ENCODE measurements at places on chromosomes 13 and 19.

GRCh38 chr19:49555600-49556411, 24.6 kb downstream of the NOSIP start:
- no peak for DNase-seq

- no peak for DNase-seq
These were observed 5.2 kb upstream of the ANKRD10 start for GRCh38 chr13:110920038-110920437.

- no peak for DNase-seq
These were observed 149.1 kb downstream of the KLF12 start for GRCh38 chr13:73984949-73985691.

DNA sequence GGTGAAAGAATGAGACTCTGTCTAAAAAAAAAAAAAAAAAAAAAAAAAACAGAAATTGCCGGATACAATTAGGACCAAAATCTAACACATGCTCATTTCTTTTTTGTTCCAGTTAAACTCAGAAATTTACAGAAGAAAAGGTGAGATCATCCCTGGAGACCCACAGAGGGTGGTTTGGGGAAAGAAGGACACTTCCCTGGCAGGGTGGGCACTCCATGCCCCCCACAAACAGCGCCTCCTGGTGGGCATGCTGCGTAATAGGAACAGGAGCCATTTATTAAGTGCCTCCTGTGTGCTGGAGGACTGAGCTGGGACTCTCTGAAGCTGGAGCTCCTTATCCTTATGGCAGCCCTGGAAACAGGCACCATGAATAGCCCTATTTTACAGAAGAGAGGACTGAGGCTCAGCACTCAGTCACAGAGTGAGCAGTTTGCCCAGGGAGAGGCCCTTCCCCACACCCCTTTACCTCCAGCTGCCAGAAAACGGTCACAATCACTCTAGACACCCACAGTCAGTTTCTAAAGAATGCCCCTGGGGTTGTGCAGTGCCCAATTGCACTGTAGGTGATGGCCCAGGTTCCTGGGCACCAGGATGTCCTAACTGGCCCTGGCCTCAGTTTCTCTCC, 10.1 kb downstream of the C19orf38 start:
- DNase-seq = no peak

DNA sequence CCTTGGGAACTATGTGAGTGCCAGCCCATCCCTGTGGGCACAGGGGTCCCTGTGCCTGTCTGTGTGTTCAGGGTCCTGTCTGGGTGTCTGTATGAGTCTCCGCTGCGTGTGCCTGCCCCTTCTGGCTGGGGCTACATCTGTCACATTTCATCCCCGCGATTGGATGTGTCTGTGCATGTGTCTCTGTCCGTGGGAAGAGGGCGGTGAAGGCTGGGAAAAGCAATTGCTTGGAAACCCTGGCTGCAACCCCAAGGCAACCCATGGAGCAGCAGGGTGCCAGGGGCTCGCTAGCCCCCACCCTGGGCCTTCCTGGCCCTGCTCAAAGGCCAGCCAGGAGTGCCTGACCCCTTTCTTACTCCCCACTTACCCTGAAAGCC, 1.4 kb downstream of the MAG start:
- peak; percentile 36 for DNase-seq

DNA sequence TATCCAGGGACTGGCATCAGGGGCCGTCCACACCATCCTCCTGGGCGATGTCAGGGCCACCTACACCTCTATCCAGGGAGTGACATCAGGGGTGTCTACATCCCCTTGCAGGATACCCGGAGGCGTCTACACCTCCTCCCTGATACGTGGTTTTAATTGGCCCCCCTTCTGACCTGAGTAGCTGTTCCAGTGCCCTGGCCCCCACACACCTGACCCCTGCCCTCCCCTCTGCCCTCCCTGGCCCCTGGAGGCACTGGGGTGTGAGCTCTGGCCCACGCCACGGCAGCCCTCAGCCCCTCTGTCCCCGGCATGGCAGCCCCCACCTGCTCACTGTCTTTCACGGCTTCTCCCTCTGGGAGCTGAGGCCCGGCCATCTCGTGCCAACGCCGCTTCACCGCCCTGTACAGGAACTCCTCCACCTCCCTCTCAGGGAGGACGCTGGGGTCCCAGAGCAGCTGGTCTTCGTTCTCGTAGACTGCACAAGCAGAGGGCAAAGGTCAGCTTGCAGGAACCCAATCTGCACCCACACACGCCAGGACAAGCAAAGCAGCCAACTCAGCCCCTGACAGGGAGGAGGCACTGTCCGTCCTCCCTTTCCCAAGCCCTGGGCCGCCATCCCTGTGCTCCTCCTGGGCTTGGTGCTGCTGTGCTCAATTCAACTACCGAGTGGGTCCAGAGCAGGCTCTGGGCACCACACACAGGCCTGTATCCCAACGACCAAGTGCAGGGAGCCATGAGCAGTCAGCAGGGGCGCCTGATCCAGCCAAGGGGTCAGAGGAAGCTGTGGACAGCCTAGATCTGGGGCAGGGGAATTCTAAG, 22.2 kb upstream of the PLPP2 start:
- DNase-seq = no peak

GRCh38 chr13:93708308-93709075, 481.9 kb downstream of the GPC6 start:
- no peak for DNase-seq

DNA sequence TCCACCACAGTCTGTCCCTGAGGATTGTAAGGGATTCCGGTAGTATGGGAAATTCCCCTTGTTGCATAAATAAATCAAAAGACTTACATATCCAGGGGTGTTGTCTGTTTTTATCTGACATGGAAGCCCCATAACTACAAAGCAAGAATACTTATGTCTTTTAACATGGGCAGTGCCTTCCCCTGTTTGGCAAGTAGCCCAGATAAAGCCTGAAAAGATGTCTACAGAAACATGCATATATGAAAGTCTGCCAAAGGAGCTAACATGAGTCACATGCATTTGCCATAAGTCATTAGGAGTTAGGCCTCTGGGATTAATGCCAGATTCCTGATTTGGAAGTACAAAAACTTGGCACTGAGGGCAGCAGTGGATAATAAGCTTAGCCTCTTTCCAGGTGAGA, 62.1 kb downstream of the ZNF737 start:
- no peak for DNase-seq

- DNase-seq = no peak
These were observed 3.7 kb upstream of the FCER2 start for GRCh38 chr19:7705387-7706187.

- DNase-seq = no peak
These were observed 196.8 kb downstream of the RAP2A start for GRCh38 chr13:97630725-97631124.
